T-cell (primary cell): ENCODE measurements at places on chromosomes 3 and 15.

DNA sequence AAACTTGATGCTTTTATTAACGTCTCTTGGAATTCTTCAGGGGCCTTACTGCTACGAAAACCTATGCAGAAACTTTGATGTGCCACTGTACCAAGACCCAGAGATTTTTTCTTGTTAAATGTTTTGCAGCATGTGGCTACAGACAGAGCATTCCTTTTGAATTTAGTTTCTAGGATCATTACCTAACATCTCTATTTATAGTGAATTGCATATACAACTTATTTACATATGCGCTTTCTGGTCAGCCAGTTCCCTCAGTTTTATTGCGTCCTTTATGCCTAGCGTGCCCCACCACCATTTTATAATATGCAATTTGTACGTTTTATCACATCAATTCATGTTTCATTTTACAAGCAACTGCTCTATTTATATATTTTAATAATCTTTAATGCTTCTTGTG lies 46.2 kb upstream of the AGTR1 start:
- no peak for DNase-seq

DNA sequence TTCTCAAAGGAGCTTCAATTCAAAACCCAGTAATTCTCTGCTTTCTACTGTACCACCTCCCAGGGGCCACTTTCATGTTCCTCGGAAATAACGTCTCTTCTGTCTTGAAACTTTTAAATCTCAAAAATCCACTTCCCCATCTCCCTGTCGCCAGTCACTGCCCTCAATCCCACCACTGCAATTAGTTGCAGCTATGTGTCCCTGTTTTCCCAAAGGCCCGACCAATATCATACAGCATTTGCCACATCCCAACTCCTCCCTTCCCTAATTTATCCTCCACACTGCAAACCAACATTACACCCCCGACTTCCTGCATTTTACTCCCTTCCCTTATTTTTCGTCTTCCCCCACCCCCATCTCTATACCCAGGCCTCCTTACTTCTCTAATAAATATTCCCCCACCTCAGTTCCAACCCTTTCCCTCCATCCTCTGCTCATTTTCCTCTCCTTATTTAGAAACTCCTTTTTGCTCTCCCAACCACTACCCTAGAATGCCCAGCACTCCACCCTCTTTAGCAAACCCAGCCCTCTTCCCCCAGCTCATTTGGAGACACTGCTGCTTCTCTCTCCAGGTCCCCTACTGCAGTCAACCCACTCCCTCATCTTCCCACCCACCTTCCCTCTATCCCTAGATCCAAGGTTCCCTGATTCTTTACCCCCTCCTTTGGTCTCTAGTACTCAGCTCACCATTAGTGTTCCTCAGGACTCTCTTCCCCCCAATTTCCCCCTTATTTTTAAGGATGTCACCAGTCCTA lies 1.1 kb downstream of the NPTN start:
- DNase-seq = no peak

DNA sequence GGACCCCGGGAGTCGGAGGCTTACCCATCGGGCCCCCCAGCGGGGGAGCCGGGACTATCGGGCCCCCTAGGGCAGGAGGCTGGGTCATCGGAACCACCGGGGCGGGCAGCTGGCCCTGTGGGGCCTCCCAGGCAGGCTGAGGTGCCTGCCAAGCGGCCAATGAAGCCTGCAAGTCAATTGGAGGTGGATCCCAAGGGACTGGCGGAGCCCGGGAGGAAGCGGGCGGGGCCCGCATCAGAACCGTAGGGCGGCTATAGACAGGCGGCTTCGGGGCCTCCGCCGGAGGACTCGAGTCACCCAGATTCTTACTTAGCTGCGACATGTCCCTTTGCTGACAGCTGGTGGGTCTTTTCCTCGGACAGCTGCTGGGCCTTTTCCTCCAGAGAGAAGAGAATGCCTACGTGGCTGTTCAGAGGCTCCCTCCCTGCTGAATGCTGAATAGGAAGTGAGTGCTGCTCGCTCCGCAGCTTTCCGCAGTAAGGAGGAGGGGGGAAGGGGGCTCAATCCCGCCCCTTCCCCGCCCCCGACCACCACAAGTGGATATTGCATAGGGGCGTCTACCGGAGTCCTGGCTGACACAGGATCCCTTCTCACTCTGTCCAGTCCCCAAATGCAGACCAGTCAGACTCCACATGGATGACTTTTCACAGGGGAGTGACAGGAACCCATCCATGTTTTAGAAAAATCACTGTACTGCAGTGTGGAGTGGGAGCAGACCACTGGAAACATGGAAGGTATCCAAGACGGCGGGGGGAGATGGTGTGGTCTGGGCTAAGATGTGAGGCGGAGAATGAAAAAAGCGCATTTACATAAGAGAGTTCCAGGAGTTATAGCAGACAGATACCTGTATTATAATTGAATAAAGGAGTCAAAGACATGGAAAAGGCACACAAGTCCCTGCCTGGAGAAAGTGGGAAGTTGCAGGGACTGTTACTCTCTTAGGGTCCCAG lies at the start of gene MAGEL2:
TSS of gene MAGEL2 (minus strand) at position 447 of the 950 bp plus-strand sequence. CDS start at position 322, 125 bp downstream.
- DNase-seq = no peak

- DNase-seq = no peak
Measured at GRCh38 chr3:15635121-15635661, 33.6 kb downstream of the BTD start.

- DNase-seq = no peak
Measured at GRCh38 chr3:299590-300301, 103.2 kb downstream of the CHL1 start.
